GM23248 (cell line): ENCODE measurements at places on chromosomes 16 and 17. TPM values are rescaled to one million over a fixed set of nuclear protein-coding genes. Genes with fewer than 3 reads are reported as not detected.

Gene DPEP3
- not detected in 2 replicates for total RNA-seq

Gene AP2B1
- total RNA-seq, result 67.3 and 72.4 TPM in 2 replicates

Gene CDIP1
- total RNA-seq, result 14.7 and 20.7 TPM in 2 replicates

DNA sequence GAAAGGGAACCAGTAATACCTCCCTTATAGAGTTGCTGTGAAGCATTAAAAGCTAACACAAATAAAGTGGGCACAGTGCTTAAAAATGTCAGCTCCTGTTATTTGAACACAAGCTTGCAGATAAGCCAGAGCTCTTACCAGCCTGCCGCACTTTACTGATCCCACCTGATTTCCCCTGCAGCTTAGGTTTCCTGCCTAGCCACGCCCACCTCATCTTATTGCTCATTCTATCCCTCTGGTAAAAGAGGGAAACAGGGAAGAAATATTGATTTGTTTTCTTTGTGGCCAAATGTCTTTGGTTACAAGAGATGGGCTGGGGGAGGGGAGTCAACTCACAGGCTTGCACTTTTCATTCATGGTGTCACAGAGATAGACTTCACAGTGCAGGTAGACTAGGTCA lies 9.6 kb upstream of the GP2 start:
- no peak for DNase-seq

Gene TP53TG3C
- not detected in 2 replicates for total RNA-seq

Gene DOC2A
- total RNA-seq, result not detected in 2 replicates

Gene SMIM36
- total RNA-seq, result not detected in 2 replicates

DNA sequence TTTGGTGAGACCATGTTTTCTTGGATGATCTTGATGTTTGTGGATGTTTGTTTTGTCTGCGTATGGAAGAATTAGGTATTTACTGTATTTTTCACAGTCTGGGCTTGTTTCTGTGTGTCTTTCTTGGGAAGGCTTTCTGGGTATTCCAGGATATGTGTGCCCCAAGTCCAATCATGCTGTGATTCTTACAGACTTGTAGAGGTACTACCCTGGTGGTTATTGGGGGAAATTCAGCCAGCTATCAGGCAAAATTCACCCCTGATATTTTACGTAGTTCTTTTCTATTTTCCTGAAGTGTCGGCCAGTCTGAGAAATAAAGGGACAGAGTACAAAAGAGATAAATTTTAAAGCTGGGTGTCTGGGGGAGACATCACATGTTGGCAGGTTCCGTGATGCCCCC lies 33.4 kb upstream of the ARL4D start:
- peak; percentile 12 for DNase-seq

DNA sequence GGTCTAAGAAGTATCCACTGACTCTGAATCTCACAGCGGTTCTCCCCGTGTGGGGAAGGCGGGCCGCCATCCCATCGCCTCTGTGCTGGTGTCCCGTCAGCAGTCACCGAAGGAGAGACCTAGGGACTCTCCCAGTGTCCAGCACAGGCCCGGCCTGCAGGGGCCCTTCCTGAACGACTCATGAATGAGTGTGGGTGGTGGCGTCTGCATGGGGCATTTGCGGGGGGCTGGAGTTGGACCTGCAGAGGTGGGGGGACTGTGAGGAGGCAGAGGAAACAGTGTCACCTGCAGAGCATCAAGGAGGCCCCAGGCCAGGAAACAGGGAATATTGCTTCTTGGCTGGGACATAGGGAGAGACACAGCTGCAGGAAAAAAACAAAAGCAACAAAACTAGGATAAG lies 10.3 kb downstream of the KCNG4 start:
- DNase-seq, result no peak

- DNase-seq, result peak; percentile 66
Measured at GRCh38 chr17:19672009-19672750, 23.6 kb downstream of the ALDH3A2 start.

DNA sequence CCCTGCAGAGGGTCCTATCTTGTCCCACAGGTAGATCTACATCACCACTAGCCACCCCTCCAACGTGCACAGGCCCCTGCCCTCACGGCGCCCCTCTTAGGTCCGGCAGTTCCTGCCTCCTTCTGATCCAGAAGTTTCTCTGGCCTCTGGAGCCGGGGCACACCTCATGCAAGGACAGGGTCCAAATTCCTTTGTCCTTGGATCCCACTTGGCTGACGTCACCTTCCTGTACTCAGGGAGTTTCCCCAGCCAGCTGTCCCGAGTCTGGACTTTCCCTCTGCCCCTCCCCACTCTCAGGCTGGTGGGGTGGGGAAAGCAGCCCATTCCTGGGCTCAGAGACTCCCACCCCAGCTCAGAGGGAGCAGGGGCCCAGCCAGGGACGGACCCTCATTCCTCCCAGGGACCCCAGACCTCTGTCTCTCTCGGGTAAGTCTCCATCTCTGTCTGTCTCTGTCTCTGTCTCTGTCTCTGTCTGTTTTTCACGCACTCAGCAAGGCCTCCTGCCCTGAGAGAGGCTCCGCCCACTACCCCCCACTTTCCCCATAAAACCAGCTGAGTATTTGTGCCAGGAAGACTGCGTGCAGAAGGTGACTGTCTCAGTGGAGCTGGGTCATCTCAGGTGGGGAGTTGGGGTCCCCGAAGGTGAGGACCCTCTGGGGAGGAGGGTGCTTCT lies at the start of gene IL32:
Gene IL32, plus strand, starts transcription at position 572 of the 673 bp plus-strand sequence. CDS start 172 bp downstream, outside the sequence.
- DNase-seq, result peak; percentile 80

DNA sequence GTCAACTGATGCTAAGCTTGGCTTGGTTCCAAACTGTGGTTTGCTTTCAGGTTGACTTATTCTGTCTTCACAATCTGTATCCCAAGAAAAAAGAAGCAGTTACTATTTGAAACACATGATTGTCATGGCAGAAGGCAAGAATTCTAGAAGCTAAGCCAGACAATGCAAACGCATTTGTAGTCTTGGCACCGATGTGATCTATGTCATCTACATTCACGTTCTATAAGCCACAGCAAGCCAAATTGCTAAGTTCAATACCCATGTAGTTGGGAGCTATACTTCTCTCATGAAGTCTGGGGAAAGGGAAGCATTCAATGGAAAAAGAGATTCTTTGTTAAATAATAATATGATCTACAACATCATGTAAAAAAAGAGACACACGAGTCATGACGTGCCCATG lies 18.3 kb upstream of the KIF2B start:
- DNase-seq, result no peak

- no peak for DNase-seq
Measured at GRCh38 chr17:58686980-58687379, 4.9 kb downstream of the TEX14 start.

Gene SOX15
- 3.9 TPM in 1 of 2 replicates, not detected in the other for total RNA-seq

GRCh38 chr17:45048795-45049563 lies 2.5 kb downstream of the DCAKD start:
- peak; percentile 34 for DNase-seq

Gene GCGR
- total RNA-seq, result not detected in 2 replicates

- DNase-seq, result no peak
Measured at GRCh38 chr17:3986270-3986938, 22.2 kb upstream of the ATP2A3 start.

GRCh38 chr17:42691021-42691545 lies 8.8 kb downstream of the CNTNAP1 start:
- DNase-seq, result no peak

Gene YBX2
- 0.22 TPM in 1 of 2 replicates, not detected in the other for total RNA-seq

Gene KRTAP9-2
- not detected in 2 replicates for total RNA-seq

Gene PRSS36
- 0.13 TPM in 1 of 2 replicates, not detected in the other for total RNA-seq

DNA sequence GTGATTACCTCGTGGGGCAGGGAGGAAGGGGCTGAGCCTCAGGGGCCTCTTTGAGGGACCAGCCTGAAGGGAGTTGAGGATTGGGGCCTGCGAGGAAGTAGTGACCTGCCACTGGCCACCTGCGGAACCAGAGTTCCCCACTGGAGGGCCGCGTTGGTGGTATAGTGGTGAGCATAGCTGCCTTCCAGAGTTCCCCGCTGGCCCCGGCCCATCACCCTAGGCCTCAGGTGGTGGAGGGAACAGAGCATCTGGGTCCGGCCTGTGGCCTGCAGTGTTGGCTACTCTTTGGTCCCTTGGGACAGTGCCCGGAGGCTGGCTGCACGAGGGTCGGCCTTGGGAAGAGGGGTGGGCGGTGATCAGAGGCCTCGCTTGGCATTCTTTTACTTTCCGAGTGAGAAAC lies 20.5 kb downstream of the MGAT5B start:
- DNase-seq, result no peak

DNA sequence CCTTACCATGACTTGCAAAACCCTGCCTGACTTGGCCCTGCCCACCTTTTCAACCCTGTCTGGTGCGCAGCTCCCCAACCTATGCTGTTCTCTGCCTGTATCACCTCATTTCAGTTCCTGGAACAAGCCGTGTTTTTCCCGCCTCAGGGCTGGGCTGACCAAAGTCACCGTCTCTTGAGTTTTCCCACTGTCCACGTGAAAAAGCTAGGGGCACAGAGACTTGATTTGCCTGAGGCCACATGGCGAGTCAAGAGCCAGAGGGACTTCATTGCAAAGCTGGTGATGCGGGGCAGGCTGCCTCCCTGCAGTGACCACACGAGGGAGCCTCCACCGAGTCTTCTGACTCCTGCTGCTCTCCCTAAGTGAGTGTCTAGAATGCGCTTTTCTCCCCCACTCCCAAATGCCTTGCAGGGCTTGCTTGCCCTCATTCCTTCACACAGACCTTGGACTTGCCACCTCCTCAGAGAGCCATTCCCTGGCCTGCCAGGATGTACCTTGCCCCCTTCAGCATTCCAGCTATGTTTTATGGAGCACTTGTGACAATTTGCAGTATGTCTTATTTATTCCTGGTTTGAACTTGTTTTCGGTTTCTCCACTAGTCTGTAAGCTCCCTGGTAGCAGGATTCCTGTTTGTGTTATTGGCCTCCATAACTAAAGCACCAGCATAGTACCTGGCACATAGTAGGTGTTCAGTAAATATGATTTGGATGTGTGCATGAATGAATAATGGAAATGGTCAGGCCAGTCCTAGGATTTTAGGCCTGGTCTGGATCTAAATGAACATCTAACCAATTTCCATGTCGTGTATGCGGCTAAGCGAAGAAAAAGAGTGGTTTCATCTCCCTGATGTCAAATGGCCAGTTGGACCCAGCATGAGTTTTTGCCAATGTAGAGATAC lies 252.3 kb downstream of the SNX29 start:
- DNase-seq, result peak; percentile 50

GRCh38 chr17:18848501-18848900 lies 9.4 kb upstream of the PRPSAP2 start:
- DNase-seq, result no peak

Gene ZNF629
- total RNA-seq, result 12.2 and 19.3 TPM in 2 replicates

Gene TMEM238L
- not detected in 2 replicates for total RNA-seq

- DNase-seq, result no peak
Measured at GRCh38 chr16:76108460-76108859, 168.7 kb upstream of the CNTNAP4 start.

GRCh38 chr17:68867759-68868516 lies 87.3 kb downstream of the ABCA8 start:
- DNase-seq, result no peak

- DNase-seq, result no peak
Measured at GRCh38 chr17:8147805-8148404, 4.3 kb downstream of the PER1 start.

- DNase-seq, result no peak
Measured at GRCh38 chr17:1697681-1698080, 12.5 kb downstream of the TLCD2 start.

GRCh38 chr16:892536-893255 lies 78.1 kb downstream of the LMF1 start:
- DNase-seq, result peak; percentile 10

- no peak for DNase-seq
Measured at GRCh38 chr16:51111759-51112158, 39.3 kb downstream of the SALL1 start.

Gene TPSAB1
- not detected in 2 replicates for total RNA-seq

GRCh38 chr17:44307387-44308186 lies 814 bp upstream of the RUNDC3A start:
- peak; percentile 73 for DNase-seq

DNA sequence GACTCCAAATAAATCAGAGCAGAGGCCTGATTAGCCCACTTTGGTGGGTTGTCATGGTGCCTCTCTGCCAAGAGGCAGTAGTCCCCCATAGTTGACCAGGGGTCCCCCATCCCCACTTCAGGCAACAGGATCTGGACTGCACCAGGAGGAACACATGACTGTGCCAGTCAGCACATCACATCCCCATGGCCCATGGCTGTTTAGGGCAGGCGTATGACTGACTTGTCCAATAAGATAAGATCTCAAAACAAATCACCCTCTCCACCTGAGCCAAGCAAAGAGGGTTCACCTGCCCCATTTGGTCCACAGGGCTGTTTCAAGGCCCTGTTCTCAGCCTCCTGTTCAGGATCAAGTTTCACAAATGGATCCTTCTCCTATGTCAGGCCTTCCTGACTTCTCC lies 93.3 kb downstream of the C16orf78 start:
- DNase-seq, result no peak

- no peak for DNase-seq
Measured at GRCh38 chr16:10834766-10835165, 16.2 kb upstream of the TVP23A start.

Gene ENO3
- total RNA-seq, result 0.38 and 1.2 TPM in 2 replicates

Gene GALR2
- total RNA-seq, result not detected in 2 replicates

DNA sequence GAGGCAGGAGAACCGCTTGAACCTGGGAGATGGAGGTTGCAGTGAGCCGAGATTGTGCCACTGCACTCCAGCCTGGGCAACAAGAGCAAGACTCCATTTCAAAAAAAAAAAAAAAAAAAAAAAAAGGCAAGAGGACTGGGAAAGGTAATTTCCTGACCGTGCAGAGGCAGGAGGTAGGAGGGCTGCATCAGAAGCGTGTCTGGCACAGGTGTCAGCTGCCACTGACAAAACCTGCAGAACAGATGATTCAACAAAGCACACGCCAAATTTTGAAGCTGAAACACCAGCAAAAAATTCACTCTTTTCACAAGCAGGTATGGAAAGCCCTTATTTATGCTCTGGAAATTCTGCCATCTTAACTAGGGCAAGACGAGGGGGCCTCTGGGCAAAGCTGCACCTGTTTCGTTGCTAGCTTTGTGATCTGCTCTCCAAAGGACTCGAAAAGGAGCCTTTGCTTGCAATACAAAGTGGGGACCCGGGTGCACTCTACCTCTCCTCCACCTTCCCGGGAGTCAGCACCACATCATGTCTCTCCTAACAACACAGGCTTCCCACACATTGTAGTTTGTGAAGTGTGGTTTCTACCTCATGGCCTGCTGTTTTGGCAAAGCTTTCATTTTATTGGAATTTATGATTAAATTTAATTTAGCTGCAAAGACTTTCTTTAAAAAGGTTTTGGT lies 33.7 kb downstream of the USP22 start:
- no peak for DNase-seq

- DNase-seq, result no peak
Measured at GRCh38 chr16:58087209-58087913, 41.8 kb downstream of the CFAP20 start.

DNA sequence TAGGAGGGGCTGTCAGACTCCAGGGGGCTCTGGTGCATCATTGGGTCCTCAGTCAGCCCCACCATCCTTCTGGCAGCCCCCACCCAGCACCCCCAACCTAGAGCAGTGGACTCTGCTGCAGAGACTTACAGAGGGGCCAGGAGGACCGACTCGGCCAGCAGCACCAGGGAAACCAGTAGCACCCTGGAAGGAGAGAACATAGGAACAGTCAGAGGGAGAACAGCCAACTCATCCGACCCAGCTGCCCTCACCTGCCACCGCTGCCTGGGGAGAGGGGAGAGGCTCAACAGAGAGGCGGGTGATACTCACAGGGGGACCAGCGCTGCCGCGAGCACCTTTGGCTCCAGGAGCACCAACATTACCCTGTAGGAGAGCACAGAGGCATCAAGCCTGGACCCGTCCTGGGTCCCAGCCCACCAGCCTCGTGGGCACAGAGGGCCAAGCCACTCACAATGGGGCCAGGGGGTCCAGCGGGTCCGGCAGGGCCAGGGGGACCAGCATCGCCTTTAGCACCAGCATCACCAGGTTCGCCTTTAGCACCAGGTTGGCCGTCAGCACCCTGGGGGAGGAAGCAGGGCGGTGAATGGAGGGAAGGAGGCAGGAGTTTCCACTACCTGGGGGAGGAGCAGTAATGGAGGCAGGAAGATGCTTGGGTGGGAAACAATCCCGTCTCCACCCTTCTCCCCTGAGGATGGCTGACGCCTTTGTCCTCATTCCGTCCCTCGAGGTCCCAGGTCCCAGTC lies 11.7 kb downstream of the COL1A1 start:
- peak; percentile 75 for DNase-seq
